ENCODE measurements at places on chromosomes 2 and 18. TPM values are rescaled to one million over a fixed set of nuclear protein-coding genes. Genes with fewer than 3 reads are reported as not detected.

Gene NEU2
- not detected for total RNA-seq

Gene SERPINB2
- 82.1 TPM for total RNA-seq

- no peaks in the 10 kb centered on the region for H3K4me1 ChIP-seq
- H3K4me3 ChIP-seq: no peak overlapping the region
- no peak overlapping the region for H3K27ac ChIP-seq
- peaks cover 20% of the 10 kb centered on the region for H3K36me3 ChIP-seq
- no peak for DNase-seq
- peaks cover 6% of the 10 kb centered on the region for H3K27me3 ChIP-seq
Measured at GRCh38 chr2:127826047-127826446, 15.1 kb upstream of the WDR33 start.

Gene L3MBTL4
- not detected for total RNA-seq

DNA sequence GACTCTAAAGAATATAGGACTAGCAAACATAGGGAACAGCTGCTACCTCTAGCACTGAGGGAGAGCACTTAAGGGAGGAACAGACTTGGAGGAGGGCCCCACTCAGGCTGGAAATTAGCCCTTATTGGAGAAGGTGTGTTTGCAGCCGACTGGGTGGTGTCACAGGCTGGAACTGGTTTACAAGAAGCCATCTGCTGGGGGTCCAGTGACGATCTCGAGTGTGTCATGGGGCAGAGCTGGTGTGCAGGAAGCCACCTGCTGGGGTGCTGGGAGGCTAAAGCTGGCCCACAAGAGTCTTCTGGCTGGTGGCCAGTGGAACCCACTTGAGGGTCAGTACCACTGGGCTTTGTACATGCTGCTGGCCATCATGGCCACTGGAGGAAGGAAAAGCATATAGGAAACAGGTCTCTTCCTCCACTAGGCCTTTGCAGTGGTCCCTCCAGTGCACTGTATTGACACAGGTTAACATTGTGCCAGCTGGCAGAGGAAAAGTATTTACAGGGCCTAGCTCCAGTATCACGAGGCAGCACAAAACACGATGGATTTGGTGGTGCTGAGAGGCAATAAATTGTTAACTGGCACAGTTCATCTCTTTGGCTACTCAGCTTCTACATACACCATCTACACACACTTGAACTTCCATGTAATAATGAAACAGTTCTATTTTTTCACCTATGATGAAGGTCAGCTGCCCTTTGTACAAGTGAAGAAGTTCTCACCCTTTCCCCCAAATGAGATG is 43.6 kb downstream of the MAP3K20 start:
- H3K4me3 ChIP-seq: no peak overlapping the region
- H3K4me1 ChIP-seq: peaks cover 94% of the 10 kb centered on the region
- peak overlapping the region; percentile 93 for H3K27ac ChIP-seq
- H3K36me3 ChIP-seq: peaks cover 71% of the 10 kb centered on the region
- no peak for DNase-seq

GRCh38 chr2:144607891-144608521 is 88.1 kb upstream of the ZEB2 start:
- no peak overlapping the region for H3K27ac ChIP-seq
- no peaks in the 10 kb centered on the region for H3K36me3 ChIP-seq
- H3K27me3 ChIP-seq: no peaks in the 10 kb centered on the region
- H3K4me1 ChIP-seq: 0 out of 2 replicates have a peak, but pooled peaks cover 4% of the 10 kb centered on the region
- H3K4me3 ChIP-seq: no peak overlapping the region
- no peak for DNase-seq
